Activated T-helper 1 cell treated with anti-CD3 and anti-CD28 coated beads, Interleukin-2, amount 50 U/mL, for 16 hours (primary cell): ENCODE measurements at places on chromosomes 5 and 9.

GRCh38 chr9:127723444-127723843, 7.6 kb downstream of the TTC16 start:
- no peak for DNase-seq

DNA sequence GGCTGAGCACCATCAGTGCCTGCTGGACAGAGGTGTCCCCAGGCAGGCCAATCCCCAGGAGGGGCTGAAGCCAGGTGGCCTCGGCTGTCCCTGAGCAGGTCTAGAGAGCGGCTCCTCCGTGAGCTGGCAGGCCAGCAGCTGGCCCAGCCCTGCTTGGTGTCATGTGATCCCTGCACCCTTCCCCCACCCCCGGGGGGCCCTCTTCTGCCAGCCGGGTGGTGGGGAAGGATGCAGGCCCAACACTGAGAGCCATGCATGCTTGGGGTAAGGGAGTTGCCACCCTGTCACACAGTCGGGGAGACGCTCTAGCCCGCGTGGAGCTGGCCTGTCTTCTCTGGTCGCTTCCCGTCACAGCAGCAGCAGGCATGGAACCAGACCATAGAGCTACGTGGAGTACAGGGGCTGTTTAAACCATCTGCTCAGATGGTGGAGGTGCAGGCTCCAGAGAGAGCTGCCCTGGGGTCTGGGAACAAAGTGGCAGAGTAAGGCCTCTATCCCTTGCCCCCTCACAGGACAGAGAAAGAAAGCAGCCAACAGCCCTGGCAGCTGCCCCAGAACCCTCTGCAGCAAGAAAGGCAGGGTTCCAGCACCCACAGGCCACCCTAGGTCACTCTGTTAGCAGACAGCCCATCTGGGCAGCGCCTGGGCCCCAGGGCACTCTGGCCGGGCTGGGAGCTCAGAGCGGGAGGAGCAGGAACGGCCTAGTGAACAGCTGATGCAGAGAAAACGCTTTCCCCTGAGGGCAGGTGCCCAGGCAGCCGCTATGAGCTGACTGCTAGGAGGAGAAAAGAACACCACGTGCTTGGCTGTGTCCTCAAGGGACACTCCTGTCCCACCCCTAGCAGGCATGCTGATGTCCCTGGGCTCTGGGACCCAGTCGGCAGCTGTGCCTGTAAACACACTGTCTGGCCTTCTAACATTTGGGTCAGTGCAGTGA, 6.8 kb downstream of the RALGDS start:
- DNase-seq: no peak

DNA sequence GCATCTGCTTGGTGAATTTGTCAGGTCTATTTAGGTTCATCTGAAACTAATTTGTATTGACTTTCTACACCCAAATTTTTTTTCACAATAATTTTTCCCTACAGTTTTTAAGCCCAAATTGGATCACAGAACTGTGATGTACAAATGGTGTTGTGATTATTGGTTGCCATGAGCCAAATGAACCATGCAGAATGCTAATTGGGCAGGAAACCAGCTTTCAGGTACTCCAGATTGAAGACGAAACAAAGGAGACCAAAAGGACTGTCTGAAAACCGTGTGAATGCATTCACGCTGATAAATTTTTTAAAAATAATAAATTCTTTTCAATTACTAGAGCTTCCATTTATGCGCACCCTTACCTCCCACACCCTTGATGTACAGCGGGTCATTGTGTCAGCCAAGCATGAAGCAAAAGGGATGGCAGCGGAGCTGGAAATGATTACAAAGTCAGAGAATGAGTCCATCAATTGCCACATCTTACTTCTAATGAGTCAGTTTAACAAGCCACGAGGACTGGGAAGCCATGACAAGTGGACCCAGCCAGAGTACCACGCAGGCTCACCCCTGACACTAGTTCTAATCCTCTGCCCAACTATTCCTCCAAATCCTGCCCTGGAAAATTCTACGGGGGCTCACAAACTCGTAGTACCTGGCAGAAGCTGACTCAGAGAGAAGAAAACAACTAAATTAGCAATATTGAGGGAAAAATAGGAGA, 66.5 kb downstream of the SEMA6A start:
- no peak for DNase-seq

GRCh38 chr5:83058726-83059125, 18.5 kb downstream of the TMEM167A start:
- DNase-seq: no peak

GRCh38 chr5:110957934-110958333, 113.6 kb upstream of the TSLP start:
- DNase-seq: no peak
